ENCODE measurements at places on chromosomes 4 and X.

- DNase-seq = no peak
Measured at GRCh38 chr4:108884596-108884995, 121.7 kb upstream of the ETNPPL start.

DNA sequence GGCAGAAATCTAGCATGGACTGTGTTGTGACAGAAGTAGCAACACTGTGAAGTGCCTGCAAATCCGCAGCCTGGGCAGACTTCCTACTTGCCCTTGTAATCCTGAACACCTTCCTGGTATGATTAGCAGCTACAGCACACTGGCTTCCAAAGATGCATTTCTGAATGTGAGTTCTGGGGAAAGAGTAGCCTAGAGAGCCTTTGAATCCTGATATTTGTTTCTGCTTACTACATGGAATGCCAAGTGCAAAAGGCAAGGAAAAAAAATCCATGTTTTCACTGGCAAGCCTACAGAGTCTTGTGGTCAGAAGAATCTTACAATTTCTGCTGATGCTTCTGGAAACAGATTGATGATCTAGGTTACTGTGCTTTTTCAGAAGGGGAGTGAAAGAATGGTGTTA is 223.7 kb downstream of the COL25A1 start:
- no peak for DNase-seq

GRCh38 chrX:20217906-20218305 is 48.8 kb downstream of the RPS6KA3 start:
- DNase-seq = no peak

- no peak for DNase-seq
Measured at GRCh38 chr4:187204389-187204918, 480.8 kb upstream of the FAT1 start.

Data from upper lobe of right lung (tissue), 1 donor.